Stimulated activated CD4-positive, alpha-beta T cell treated with anti-CD3 and anti-CD28 coated beads, Interleukin-1b, Interleukin-23, amount 100 ng/mL, for 1 hour (primary cell): ENCODE measurements at places on chromosomes 5 and 9.

DNA sequence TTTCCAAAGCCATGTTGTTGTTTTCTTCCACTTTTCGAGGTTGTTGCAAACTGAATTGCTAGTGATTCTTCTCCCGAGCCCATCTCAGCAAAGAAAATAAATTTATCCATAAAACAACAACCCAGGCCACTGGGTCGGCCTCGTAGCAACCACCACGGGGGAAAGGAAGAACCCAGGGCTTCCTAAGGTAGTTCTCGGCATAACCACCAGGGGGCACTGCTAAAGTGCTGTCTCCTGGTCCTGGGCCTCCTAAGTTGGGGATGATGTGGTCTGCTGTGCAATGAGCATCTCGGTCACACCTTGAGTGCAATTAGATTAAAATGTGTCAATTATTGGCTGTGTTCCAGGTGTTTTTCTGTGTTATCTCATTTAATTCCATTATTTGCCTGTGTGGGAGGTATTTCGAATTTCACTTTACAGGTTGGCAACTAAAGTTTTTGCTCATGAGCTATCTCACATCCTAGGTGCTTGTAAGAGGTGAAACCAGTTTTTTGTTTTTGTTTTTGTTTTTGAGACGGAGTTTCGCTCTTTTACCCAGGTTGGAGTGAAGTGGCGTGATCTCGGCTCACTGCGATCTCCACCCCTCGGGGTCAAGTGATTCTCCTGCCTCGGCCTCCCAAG lies 102.8 kb upstream of the DAP start:
- peak; percentile 7 for DNase-seq

DNA sequence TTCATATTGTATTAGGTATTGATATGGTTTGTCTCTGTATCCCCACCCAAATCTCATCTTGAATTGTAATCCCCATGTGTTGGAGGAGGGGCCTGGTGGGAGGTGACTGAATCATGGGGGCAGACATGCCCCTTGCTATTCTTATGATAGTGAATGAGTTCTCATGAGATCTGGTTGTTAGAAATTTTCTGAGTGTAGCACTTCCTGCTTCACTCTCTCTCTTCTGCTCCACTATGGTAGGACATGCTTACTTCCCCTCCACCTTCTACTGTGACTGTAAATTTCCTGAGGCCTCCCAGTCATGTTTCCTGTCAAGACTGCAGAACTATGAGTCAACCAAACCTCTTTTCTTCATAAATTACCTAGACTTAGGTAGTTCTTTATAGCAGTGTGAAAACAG lies 187.4 kb upstream of the SLC24A2 start:
- DNase-seq, result no peak

DNA sequence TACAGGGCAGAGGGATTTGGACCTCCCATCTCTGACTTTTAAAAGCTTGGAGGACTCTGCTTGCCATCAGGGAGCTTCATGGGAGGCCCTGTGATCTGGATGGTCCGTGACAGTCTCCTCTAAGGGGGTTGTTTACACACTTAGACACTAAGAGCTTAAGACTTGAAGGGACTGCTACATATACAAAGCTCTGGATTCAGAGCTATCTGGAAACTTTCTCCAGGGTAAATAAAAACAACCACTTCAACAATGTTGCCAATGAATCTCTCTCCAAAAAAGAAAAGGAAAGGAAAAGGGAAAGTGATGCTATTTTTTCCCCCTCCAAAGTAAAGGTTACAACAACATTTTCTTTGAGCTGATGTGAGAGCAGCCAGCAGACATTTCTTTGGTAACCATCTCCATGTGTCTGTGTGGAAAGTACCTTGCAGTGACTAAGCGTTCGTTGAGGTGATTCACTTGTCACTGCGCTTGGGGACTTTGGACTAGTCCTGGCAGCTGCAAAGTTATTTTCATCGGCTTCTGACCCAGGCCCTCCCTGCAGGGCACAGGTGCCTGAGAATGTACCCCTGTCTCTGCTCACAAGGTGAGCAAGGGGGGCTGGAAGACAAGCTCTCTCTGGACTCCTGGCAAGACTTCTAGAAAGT lies 262.1 kb upstream of the KLF4 start:
- no peak for DNase-seq

GRCh38 chr9:72656021-72656420 lies 134.6 kb downstream of the TMC1 start:
- no peak for DNase-seq

GRCh38 chr5:152477536-152477935 lies 72.5 kb upstream of the NMUR2 start:
- DNase-seq, result no peak

DNA sequence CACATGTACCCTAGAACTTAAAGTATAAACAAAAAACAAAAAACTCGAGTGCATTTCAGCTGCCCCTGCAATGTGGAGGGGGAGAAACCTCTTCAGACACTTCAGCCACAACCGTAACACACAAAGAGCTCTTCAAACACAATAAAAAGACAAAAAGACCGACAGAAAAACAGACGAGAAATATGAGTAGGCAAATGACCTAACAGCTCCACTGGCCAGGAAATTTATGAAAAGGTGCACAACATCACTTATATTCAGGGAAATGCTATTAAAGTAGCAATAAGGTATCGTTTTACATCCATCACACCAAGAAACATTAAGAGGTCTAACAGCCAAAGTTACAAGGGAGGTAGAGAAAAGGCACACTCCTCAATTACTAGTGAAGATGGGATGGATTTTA lies 6.2 kb downstream of the ZBED3 start:
- DNase-seq, result no peak

- peak; percentile 13 for DNase-seq
These were observed 16.7 kb downstream of the FGD3 start for GRCh38 chr9:92963831-92964606.

DNA sequence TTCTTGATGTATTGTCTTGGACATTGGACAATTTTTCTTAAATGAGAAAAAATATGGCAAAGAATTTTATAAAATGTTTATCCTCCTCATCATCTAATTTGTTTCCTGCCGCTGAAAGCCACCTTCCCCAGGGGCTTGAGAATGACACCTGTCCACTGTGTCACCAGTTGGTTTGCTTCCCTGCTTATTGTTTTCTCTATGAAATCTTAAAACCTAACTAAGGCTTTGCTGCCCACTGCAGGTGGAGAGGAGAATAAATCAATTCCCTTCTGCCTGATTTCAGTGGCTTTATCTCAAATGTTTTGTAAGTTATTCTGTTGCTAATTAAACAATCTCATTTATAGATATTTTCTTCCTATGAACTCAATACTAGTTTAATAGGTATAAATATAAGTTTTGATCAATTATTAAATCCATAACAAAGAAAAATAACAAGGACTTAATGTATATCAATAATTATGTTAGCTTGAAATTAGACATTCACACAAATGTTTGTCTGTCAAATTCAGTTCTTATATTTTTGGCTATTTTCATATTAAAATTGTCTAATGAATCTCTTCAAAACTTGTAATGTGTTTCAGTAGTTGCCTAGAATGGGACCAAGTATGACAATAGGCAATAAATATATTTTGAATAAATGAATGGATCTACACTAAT lies 822.5 kb downstream of the PTPRD start:
- DNase-seq, result no peak

DNA sequence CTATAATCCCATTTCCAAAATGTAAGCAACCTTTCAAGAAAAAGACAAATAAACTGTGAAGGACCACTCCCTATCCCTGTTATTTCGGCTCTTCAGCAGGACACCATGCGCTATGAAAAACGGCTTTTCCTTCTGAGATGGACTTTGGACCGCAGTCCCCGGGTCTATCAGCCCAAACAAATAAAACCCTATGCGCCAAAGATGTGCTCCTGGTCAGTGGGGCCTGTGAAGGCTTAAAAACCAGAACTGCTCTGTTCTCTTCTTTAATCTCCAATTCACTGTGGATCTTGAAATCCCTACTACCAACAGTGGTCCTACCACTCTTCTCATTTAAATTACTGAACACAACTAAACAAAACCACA lies 33.3 kb downstream of the RAPGEF1 start:
- DNase-seq, result no peak

DNA sequence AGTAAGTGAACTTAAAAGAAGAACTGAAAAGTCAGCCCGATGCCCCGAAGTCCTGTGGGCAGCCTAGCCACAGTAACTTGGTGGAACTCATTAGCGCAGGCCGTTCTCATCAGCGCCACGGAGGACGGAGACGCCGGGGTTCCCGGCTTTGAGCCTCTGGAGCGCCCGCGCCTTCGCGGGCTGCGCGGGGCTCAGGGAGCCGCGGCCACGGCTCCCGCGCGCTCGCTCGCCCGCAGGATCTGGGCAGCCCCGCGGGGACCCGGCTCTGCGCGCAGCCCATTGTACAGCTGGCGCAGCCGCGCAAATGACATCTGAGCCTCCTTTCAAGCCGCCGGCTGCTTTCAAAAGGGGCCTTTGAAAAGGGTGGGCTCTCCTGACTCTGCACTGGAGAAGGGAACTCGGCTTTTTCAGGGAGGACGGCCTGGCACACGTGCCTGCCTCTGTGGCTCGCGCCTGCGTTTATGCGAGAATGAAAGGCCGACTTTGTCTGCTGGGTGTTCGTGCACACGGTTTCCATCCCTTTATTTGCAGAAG lies 40.7 kb downstream of the TLR4 start:
- DNase-seq, result no peak

DNA sequence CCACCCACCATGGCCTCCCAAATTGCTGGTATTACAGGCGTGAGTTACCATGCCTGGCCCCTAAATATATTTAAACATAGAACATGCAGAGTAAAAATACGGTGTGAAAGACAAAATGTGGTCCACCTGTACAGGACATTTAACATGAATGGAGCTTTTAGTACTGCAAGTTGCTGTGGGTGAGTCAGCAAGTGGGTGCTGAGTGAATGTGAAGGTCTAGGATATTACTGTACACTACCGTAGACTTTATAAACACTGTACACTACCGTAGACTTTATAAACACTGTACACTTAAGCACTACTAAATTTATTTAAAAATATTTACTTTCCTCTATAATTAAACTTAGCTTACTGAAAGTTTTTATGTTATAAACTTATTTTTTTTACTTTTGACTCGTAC lies 317.8 kb downstream of the PRDM9 start:
- no peak for DNase-seq

DNA sequence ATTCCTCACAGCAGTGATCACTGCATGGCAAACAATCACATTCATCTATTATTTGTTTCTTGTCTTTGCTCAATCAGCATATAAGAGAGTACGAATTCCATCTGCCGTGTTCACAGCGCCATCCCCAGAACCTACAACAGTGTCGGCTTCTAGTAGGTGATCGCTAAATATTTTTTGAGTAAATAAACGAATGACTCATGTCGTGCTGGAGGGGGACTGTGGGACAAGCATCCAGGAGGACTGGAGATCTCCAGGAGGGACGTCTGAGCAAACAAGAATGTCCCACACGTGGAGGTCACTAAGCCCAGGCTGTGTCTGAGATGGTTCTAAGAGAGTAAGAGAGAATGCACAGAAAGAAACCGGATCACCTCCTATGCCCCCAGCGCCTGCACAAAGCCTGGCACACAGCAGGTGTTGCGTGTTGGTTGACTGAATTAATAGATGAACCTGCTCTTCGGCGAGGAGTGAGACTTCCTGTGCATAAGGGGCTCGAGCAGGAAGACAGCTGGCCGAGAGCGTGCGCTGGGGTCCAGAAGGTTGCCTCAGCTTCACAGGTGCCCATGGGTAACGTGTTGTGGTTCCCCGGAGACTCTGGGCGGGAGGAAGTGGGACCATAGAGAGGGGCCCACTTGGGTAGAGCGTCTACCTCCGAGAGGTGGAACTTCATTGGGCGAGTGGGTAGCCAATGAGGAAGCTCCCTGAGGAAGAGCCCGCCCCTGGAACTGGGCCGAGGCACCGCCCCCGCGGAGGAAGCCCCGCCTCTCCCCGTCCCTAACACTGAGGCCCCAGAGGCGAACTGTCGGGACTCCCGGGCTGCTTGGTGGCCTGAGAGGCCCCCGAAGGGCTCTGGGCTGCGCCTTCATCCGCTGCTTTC lies 193.0 kb downstream of the MELK start:
- peak; percentile 75 for DNase-seq

GRCh38 chr5:169218861-169219260 lies 82.1 kb downstream of the SLIT3 start:
- no peak for DNase-seq

- DNase-seq, result no peak
These were observed 2000.1 kb downstream of the EFNA5 start for GRCh38 chr5:105670596-105670995.

GRCh38 chr5:80246995-80247729 lies 8.7 kb downstream of the SERINC5 start:
- no peak for DNase-seq

DNA sequence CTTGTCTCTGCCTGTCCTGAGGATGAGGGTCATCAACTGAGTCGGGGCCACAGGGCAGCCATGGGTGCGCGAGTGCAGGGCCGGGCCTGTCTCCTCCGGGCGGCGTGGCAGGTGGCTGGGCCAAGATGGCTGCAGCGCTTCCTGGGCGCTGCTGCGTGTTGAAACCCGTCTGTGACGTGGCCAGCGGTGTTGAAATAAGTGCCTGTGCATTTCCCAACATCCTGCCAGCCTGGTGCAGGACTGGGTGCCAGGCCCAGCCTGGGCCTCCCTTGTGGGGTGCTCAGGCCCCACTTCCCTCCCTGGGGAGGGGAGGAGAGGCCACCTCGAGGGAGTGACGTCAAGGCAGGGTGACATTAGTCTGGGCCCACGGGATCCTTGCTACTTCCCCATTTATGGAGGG lies 45.5 kb downstream of the RXRA start:
- DNase-seq, result no peak

GRCh38 chr5:93454896-93455295 lies 126.1 kb downstream of the NR2F1-AS1 start:
- DNase-seq, result no peak
